ENCODE measurements at places on chromosomes 4 and X.

DNA sequence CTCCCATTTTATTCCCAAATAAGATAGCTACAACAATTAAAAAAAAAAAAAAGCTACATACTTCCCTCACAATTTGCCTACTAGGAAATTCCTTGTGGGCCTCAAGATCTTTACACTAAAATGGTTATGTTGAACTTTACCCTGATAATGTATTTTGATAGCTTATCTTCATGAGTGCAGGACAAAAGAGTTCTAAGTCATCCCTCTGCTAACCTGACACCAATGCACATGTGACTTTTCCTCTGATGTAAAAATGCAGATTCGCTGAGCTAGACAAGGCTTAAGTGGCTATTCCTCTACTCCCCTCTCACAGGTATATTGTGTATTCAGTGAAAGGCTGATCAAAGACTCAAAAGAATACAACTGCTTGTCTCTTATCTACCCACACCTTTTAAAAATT lies 22.5 kb downstream of the ELF2 start:
- H3K4me1 ChIP-seq: peaks cover 62% of the 10 kb centered on the region
- no peak for DNase-seq
- no peak overlapping the region for H3K4me3 ChIP-seq
- no peaks in the 10 kb centered on the region for H3K36me3 ChIP-seq

DNA sequence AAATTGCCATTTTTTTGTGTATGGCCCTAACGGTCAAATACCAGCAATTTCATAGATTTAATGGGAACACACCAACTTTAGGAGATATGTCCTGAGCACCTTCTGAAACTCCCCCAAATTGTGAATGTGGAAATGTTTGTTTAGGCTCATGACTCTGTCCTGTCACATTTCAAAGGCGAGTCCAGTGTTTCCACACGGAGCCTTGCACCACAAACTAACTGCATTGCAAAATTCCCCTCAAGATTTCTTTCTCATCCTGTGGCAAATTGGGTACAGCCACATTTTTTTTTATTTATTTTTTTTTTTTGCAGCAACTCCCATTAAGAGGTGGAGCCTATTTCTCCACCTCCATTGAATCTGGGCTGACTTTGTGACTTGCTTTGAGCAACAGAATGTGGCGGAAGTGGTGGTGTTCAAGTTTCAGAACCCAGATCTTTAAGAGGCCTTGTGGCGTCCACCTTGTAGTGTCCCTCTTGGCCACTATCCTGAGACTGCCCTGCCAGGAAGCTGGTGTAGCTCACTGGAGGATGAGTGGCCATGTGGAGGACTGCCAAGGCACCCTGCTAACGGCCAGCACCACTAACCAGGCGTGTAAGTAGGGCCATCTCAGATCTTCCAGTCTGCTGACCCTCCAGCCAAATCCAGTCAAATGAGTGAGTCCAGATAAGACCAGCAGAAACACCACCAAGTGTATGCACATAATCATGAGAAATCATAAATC lies 172.4 kb upstream of the SCML1 start:
- no peaks in the 10 kb centered on the region for H3K27me3 ChIP-seq
- no peaks in the 10 kb centered on the region for H3K36me3 ChIP-seq
- no peaks in the 10 kb centered on the region for H3K4me1 ChIP-seq
- no peak overlapping the region for H3K27ac ChIP-seq
- peak; percentile 72 for DNase-seq

- no peaks in the 10 kb centered on the region for H3K27me3 ChIP-seq
- DNase-seq: no peak
- no peak overlapping the region for H3K27ac ChIP-seq
- H3K4me1 ChIP-seq: no peaks in the 10 kb centered on the region
- H3K36me3 ChIP-seq: no peaks in the 10 kb centered on the region
Observed at GRCh38 chr4:38482696-38483095, 181.3 kb upstream of the KLF3 start.

GRCh38 chr4:41120297-41121217 lies 93.8 kb downstream of the APBB2 start:
- H3K4me1 ChIP-seq: peaks cover 45% of the 10 kb centered on the region
- peak; percentile 72 for DNase-seq
- no peaks in the 10 kb centered on the region for H3K27me3 ChIP-seq
- peak overlapping the region; percentile 15 for H3K4me3 ChIP-seq

DNA sequence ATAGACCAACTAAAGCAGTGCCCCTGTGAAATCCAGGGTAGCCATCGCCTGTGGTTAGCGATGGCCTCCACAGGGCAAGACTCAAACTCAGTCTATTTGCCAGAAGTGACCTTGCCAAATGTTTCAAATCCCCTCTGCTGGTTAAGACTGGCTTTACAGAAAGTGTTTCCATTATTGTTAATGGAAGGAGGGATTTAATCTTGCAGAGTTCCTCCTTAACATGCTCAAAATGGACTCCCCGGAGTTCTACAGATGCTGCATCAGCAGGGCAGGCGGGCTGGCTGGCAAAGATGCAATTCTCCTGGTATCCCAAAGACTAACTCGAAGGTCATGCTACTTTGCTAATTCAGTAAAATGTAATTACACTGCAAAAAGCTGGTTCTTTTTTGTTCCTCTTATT lies 313.0 kb upstream of the SLC7A11 start:
- no peaks in the 10 kb centered on the region for H3K4me1 ChIP-seq
- no peak overlapping the region for H3K27ac ChIP-seq
- no peak for DNase-seq
- no peaks in the 10 kb centered on the region for H3K36me3 ChIP-seq
- no peak overlapping the region for H3K4me3 ChIP-seq

GRCh38 chr4:1385373-1386340 lies 20.6 kb downstream of the NKX1-1 start:
- H3K4me3 ChIP-seq: no peak overlapping the region
- no peak overlapping the region for H3K27ac ChIP-seq
- H3K27me3 ChIP-seq: no peaks in the 10 kb centered on the region
- peak; percentile 62 for DNase-seq

DNA sequence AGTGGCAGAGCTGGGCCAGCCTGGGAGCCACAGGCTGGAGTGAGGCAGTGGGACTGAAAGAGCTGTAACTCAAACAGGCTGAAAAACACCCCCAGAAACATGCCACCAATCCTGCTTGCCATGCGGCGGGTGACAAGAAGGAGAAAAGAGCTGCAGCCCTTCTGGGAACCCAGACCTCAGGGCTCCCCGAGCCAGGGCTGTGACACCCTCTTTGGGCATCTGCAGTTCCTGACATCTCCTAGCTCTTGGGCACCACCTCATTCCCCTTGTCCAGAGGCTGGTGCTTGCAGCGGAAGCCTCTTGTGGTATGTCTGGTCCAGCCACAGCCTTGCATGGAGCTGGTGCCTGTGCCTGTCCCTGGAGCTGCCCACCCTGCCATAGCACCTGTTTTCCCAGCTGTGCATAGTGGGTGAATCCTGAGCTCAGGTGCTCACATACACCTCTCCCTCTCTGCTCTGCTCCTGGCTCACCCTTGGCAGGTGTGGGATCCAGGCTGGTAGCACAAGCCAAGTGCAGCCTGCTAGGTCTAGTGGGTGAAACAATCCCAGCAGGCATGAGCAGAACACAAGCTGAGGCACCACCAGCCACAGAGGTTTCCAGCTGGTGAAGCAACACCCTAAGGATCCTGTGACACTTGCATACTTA lies 149.0 kb downstream of the CXXC4 start:
- H3K4me1 ChIP-seq: no peaks in the 10 kb centered on the region
- no peaks in the 10 kb centered on the region for H3K36me3 ChIP-seq
- no peak overlapping the region for H3K4me3 ChIP-seq
- no peak overlapping the region for H3K27ac ChIP-seq

- no peak overlapping the region for H3K4me3 ChIP-seq
- no peaks in the 10 kb centered on the region for H3K36me3 ChIP-seq
- DNase-seq: no peak
- H3K4me1 ChIP-seq: no peaks in the 10 kb centered on the region
Observed at GRCh38 chr4:112075129-112075753, 70.0 kb upstream of the FAM241A start.

- H3K27ac ChIP-seq: no peak overlapping the region
- no peaks in the 10 kb centered on the region for H3K27me3 ChIP-seq
- H3K36me3 ChIP-seq: no peaks in the 10 kb centered on the region
- H3K4me3 ChIP-seq: no peak overlapping the region
- no peaks in the 10 kb centered on the region for H3K4me1 ChIP-seq
- DNase-seq: no peak
Observed at GRCh38 chr4:68383115-68383514, 33.2 kb upstream of the YTHDC1 start.

- no peak overlapping the region for H3K4me3 ChIP-seq
- no peak overlapping the region for H3K27ac ChIP-seq
- DNase-seq: no peak
- peaks cover 26% of the 10 kb centered on the region for H3K4me1 ChIP-seq
Observed at GRCh38 chr4:3661989-3662388, 104.2 kb upstream of the ADRA2C start.

GRCh38 chr4:74934016-74934831 lies 1.3 kb downstream of the PARM1 start:
- peak overlapping the region; percentile 60 for H3K4me3 ChIP-seq
- H3K27me3 ChIP-seq: no peaks in the 10 kb centered on the region
- peak; percentile 33 for DNase-seq
- H3K4me1 ChIP-seq: peaks cover 3% of the 10 kb centered on the region

DNA sequence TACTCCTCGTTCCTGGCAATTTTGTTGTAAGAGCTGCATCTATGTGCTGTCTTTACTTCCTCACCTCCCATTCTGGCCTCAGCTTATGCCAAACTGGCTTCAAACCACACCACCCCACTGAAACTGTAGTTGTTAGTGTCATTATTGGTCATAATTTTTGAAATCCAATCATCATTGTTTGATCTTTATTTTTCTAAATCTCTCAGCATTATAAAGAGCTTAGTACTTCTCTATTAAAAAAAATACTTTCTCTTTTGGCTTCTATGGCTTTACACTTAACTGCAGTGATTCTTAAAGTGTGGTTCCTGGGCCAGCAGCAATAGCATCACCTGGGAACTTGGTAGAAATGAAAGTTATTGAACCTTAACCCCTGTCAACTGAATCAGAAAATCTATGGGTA lies 83.5 kb upstream of the GRPR start:
- no peak overlapping the region for H3K27ac ChIP-seq
- H3K27me3 ChIP-seq: no peaks in the 10 kb centered on the region
- H3K4me3 ChIP-seq: no peak overlapping the region
- no peaks in the 10 kb centered on the region for H3K4me1 ChIP-seq

Measured in tibial artery (tissue), 4 donors.